ENCODE measurements at places on chromosomes 7 and 10.

DNA sequence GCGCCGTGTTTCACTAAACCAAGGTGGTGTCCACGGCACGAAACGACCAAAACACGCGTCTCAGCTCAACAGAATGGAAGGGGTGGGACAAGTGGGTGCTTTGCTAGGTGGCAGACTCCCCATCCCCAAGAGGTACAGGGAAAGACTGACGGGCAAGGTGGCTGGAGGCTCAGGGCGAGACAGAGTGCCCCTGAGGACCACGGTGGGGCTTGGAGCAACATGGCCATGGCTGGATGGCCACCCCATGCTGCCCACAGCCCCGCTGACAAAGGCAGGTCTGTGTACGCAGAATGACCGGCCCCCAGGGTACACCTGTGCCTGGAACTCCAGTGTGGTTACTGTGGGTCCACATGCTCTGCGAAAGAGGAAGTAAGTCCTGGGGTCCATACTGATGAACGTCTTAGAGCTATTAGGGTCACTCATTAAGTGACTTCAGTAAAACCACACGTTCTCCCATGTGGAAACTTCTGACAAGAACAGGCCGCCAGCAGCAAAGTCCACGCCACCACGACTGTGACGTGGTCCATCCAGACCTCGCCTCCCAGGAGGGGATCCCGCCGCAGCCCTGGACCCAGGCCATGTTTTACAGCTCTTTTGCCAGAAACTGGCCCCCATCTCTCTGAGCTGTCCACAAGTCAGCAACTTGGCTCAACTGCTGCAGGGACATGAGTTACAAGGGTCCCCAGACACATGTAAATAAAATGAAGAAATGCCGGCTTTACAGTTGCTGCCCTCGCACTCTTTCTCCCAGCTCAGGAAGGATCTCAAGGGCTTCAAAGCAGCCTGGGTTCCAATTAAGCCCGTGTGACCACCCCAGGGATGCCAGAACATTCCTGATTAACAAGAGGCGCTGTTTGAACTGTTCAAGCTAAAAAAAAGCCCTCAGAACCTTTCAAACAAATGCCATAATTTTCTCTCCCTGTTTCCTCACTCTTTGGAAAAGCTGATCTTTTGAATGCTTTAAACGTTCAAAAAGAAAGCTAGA is 66.8 kb downstream of the MAD1L1 start:
- DNase-seq: no peak

DNA sequence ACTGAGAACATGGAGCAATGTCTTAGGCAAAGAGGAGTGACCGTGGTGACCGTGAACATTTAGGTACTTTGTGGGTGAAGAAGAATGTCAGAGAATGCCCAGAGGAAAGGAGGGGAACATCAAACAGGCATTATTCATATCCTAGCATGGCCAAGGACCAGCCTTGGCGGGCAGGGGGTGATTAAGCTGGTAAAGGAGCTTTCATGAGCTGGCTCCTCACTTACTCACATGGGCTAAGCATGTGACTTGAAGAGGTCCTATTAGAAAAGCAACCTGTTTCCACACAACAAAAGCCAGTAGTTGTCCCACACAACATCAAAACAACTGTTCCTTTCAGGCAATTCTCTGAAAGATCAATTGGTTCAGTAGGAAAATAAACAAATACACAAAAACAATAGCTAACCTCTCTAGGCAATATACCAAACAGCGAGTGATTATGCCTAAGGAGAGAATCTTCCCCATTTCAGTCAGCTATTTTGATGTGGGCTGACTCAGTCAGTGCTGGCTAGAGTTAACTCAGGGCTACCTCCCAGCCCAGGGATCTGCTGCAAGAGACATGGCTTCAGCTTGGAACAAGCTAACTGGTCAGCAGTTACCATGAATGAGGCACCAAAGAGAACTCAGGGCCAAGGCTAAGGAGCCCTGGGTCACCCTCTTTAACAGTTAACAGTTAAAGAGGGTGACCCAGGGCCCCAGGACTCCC is 283.5 kb downstream of the ARHGAP12 start:
- DNase-seq: no peak

GRCh38 chr10:112307358-112308124 is 24.3 kb downstream of the TECTB start:
- peak; percentile 20 for DNase-seq

DNA sequence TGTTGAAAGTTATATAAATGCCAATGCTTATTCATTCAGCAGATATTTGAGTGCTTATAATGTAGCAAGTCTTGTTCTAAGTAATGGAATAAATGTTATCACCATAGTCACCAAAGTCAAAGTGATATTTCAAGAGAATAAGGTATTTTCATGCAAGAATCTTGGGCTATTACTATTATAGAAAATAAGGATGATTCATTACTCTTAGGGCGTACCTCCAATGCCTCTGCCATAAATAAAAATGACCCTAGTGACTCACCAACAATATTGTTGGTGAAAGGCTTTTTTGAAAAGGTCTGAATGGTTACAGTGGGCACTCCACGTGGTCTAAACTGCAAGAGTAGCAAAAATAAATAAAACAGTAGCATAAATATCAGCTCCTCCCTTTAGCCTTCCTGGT is 68.4 kb downstream of the RALA start:
- no peak for DNase-seq

DNA sequence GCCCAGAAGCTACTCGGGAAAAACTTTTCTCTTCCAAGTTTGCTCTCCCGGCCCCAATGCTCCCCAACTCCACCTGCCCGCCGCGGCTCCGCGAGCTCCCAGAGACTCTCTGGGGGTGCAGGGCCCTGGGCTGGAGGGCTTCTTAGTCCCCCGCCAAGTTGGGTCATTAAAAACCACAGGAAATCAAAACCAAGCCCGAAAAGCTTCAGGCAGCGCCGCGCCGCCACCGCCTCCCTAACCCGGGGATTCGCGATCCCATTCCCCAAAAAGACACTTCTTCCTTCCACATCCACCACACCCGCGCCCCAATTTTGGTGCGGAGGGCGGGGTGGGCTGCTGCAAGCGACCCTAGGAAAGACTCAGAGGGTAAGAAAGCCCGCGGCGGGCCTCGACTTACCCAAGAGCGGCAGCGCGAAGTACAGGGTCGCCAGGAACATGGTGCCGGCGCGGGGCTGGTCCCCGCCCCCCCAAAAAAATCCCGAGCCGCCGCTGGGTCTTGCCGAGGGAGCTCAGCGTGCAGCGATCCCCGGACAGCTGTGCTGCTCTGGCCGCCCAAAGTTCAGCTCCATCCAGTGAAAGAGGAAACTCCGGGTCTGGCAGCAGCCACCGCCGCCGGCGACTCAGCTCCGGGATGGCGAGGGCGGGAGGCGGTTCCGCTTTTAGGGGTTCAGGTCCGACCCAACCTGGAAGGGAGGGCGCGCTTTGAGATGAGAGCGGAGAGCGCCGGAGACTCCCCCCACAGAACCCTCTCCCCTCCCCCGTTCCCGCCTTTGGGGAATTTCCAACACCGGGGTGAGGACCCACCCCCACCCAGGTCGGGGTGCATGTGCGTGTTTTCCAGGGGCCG is 1.2 kb downstream of the GFRA1 start:
- DNase-seq: no peak

DNA sequence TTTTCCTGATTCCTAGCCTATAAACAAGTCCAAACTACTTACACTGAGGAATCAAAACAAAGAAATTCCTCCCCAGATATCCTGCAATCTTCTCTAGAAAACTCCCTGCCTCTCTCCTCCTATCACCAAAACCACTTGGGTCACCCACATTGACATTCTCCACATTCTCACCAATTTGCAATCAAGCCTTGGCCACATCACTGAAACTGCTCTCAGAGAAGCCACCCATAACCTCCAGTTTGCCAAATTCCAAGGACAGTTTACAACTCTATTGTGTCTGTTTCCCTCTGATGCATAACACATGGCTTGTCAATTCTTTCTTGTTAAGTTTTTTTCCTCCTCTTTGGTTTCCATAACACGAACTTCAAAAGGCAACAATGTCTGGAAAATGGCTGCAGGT is 233.5 kb downstream of the XPNPEP1 start:
- DNase-seq: no peak

- no peak for DNase-seq
Observed at GRCh38 chr10:114373631-114374030, 30.7 kb downstream of the AFAP1L2 start.

Data from H4 (cell line).